ENCODE measurements at places on chromosomes 1 and 21.

DNA sequence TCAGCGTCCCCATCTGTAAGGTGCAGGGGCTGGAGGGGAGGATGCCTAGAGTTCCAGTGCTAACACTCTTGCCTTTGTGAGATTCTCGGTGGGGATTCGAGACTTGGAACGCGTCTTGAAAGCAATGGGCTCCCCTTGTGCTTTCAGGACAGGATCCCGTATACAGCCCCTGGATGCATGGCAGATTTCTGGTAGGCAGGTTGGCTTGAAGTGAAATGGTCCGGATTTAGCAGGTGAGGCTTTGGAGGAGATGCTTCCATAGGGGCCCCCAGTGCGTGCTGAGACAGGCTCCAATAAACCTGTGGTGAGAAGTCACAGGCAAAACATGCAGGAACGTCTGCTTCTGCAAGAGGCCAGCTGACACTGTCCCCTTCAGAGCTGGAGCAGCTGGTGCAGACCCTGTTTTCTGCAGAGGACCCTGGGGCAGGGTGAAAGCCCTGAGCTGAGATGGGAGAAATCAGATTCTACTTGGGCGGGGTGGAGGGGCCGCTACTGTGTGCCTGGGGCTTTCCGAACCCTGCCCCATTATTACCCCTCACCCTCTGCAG is 270.4 kb downstream of the PTPRU start:
- no peak for DNase-seq

DNA sequence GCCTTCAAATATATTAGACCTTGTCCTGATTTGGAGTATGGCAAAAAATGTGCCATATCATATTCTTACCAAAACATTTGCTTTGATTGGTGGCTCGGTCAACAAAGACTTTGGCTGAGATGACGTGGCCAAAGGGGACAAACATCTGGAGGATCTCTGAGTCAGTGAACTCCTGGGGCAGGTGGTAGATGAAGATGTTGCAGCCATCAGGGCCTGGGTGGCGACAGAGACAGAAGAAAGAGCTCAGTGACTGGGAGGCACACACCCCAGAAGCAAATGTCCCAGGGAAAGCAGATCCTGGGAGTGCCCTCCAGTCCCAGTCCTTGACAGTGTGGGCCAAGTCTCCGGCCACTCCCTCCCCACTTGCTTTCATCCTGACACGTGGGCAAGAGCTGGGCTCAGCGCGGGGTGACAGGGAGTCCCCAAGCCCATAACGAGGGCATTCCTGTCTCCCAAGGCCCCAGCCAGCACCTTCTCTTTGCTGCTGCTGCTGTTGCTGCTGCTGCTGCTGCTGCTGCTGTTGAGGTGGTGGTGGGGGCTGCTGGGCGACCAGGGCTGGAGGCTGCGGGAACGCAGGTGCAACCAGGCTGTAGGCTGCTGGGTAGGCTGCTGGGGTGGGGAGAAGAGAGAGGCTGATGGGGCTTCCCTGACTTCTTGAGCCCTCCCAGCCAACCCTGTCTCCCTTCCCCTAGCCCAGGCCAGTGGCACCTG is 10.7 kb downstream of the CELF3 start:
- no peak for DNase-seq

DNA sequence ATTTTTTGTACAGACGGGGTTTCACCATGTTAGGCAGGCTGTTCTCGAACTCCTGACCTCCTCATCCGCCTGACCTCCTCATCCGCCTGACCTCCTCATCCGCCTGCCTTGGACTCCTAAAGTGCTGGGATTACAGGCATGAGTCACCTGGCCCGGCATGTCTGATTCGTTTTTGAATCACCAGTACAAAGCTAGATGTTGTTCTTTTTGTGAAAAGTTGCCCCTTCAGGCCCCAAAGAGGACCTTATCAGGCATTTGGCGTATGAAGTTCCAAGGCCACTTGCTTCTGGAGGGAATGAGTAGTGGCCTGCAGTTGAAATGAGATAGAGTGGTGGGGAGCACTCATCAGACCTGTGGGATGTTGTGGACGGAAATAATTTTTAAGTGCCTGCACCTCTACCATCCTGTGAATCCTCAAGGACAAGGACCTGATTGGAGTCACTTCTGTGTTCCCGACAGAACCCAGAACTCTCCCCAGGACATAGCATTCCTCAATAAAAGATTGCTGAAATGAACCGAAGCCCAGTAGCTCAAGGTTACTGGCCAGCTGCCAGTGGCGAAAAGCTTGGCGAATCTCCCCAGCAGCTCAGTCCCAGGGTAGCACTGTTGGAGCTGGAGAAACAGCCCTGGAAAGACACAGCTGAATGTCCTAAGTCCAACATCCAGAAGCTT is 50.1 kb downstream of the NDUFS5 start:
- DNase-seq, result no peak

DNA sequence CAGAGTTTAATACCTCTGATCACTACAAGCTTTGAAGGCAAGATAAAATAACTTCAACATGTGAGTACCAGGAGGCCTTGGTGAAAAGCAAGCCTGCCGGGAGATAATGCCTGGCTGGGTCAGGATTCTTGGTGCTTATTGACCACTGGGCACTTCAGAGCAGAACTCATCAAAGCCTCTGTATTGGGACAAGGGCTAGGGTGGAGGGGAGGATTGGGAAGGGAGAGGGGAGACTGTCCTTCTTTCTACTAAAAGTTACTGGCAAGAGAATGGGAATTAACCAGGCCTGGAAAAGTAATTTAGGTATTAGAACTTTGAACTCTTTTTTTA is 35.2 kb downstream of the NEK2 start:
- DNase-seq, result no peak

DNA sequence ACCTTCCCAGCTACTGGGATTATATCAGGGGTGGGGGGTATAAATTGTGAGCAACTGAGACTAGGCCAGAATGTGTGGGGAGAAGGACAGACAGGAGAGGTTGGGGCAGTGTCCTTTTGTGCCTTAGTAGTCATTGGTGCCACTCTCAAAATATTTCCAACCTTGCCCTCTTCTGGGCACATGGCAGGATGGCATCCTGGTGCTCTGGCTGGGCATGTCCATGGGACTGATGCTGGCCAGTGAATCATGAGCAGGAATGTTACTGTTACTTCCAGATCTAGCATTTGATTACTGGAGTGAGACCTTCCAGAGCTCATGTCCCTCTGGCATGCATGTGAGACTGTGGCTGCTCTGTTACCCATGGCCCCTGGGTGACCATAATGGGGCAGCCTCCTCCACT is 151.2 kb downstream of the MATN1 start:
- no peak for DNase-seq

DNA sequence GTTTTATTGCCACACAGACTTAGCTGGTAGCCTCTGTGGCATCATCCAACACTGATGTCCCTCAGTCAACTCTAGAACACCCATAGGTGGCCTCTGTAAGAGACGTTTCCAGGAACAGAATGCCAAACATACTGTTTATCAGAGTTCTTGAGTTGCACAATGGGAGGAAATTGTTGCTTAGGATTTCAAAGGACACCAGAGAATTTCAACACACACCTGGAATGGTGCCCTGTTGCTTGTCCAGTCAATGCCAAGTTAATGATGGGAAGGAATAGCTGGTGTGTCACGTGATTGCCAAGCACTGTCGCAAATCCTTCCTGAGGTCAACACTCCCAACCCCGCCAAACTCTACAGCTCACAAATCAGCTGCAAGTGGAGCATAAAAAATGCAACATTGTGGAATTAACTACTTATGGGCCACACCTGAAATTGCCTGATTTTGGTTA is 28.6 kb upstream of the DUSP23 start:
- DNase-seq, result no peak

DNA sequence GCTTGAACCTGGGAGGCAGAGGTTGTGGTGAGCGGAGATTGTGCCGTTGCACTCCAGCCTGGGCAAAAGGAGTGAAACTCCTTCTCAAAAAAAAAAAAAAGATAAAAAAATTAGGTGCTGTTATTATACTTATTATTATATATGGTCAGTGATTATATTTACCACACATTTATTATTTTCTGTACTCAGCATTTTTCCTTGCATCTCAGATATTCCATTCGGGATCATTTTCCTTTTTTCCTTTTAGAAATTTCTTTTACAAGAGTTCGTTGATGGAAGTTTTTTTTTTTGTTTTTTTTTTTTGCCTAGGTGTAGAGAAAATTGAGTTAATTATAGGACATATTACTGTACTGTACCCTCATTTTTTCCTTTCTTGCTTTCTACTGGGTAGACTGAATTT is 13.5 kb downstream of the CCDC30 start:
- no peak for DNase-seq

- DNase-seq, result peak; percentile 37
These were observed 2.3 kb upstream of the KCNC4 start for GRCh38 chr1:110207831-110208230.

- DNase-seq, result no peak
These were observed 18.5 kb upstream of the A3GALT2 start for GRCh38 chr1:33339413-33339812.

Data from stimulated activated CD4-positive, alpha-beta T cell treated with anti-CD3 and anti-CD28 coated beads, Interleukin-1b, Interleukin-23, amount 100 ng/mL, for 1 hour (primary cell).